Body of pancreas (tissue), 4 donors: ENCODE measurements at places on chromosomes 16 and 17. TPM values are rescaled to one million over a fixed set of nuclear protein-coding genes. Genes with fewer than 3 reads are reported as not detected.

DNA sequence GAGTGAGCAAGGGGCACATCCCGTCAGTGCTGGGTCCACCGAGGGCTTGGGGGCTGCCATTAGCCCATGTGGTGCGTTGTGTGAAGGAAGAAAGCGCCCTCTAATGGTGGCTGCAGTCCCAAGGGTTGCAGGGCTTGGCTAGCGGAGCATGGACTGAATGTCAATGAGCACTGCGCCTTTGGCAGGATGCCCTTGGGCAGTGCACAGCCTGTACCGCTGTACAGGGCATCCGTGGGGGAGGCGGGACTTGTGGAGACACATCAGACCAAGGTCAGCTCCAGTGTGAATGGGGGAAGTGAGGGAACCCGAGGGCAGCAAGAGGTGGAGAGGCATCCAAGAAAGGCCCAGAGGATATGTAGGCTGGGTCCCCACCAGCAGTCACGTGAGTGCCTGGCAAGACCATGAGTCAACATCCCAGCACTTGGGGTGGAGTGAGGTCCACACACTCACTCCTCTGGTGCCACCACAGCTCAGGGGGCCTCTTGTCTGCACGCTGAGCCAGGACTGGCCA, 75.5 kb upstream of the MED9 start:
- no peak overlapping the region for H3K27ac ChIP-seq
- no peaks in the 10 kb centered on the region for H3K36me3 ChIP-seq
- no peaks in the 10 kb centered on the region for H3K4me1 ChIP-seq

DNA sequence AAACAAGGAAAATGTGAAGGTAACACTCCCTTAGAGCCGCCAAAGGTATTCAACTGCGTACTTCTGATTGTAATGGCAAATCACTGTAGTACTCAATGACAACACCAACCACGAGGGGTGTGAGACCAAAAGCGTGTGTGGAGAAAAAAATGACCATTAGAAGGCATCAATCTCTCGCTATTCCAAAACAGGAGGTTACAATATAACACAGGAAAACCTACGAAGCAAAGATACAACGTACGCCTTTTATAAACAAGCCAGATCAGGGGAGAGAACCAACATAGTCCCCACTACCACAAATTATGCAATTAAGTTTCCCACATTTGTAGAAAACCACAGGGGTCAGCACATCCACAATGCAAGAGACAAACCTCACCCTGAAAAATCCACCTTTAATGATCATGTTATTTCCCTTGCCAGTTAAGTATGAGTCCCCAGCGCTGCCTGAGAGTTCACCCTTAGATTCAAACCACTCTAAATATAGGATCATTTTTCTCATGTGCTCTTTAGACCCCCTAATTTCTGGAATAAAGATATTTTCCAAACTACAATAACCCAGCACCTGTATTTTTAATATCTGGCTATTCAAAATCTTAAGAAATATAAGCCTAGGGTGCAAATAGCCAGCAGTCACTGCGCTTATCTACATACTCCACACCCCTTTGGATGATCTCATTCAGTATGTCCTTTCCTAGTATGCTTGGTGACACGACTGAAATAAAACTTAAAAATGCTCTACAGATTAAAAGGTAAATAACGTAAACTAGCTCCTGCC, 12.4 kb downstream of the TEX14 start:
- no peaks in the 10 kb centered on the region for H3K36me3 ChIP-seq
- no peak overlapping the region for H3K4me3 ChIP-seq
- H3K4me1 ChIP-seq, result no peaks in the 10 kb centered on the region
- H3K27me3 ChIP-seq, result no peaks in the 10 kb centered on the region

- H3K4me1 ChIP-seq, result no peaks in the 10 kb centered on the region
- H3K27me3 ChIP-seq, result no peaks in the 10 kb centered on the region
- no peaks in the 10 kb centered on the region for H3K36me3 ChIP-seq
- H3K27ac ChIP-seq, result no peak overlapping the region
Measured at GRCh38 chr17:55391244-55391757, 30.3 kb downstream of the MMD start.

GRCh38 chr17:19383681-19384470, 3.1 kb downstream of the MFAP4 start:
- peak; percentile 15 for DNase-seq
- no peak overlapping the region for H3K27ac ChIP-seq
- peaks cover 9% of the 10 kb centered on the region for H3K4me1 ChIP-seq
- H3K36me3 ChIP-seq, result peaks cover 13% of the 10 kb centered on the region

- no peak overlapping the region for H3K27ac ChIP-seq
- no peak for DNase-seq
- no peaks in the 10 kb centered on the region for H3K27me3 ChIP-seq
- H3K4me1 ChIP-seq, result peaks cover 4% of the 10 kb centered on the region
- no peaks in the 10 kb centered on the region for H3K36me3 ChIP-seq
Measured at GRCh38 chr16:48317026-48317425, 68.2 kb downstream of the SIAH1 start.

GRCh38 chr17:40621578-40621977, 26.0 kb downstream of the SMARCE1 start:
- no peaks in the 10 kb centered on the region for H3K27me3 ChIP-seq
- H3K4me3 ChIP-seq, result no peak overlapping the region
- H3K36me3 ChIP-seq, result no peaks in the 10 kb centered on the region
- H3K27ac ChIP-seq, result no peak overlapping the region

DNA sequence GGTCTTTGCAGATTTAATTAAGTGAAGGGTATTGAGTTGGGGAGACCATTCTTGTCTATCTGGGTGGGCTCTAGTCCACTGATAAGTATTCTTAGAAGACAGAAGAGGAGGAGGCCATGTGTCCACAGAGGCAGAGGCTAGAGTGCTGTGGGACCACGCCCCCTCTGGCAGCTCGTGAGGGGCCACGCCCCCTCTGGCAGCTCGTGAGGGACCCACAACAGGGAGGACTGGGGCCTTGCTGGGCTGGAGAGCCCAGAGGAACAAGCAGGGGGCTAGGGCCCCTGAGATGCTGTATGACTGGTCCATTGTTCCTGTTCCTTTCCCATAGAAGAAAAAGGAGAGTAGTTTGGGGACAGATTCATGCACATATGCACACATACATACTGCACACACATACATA, 106.8 kb downstream of the METRNL start:
- DNase-seq, result peak; percentile 2
- H3K36me3 ChIP-seq, result no peaks in the 10 kb centered on the region
- no peak overlapping the region for H3K4me3 ChIP-seq
- H3K4me1 ChIP-seq, result no peaks in the 10 kb centered on the region
- no peak overlapping the region for H3K27ac ChIP-seq

DNA sequence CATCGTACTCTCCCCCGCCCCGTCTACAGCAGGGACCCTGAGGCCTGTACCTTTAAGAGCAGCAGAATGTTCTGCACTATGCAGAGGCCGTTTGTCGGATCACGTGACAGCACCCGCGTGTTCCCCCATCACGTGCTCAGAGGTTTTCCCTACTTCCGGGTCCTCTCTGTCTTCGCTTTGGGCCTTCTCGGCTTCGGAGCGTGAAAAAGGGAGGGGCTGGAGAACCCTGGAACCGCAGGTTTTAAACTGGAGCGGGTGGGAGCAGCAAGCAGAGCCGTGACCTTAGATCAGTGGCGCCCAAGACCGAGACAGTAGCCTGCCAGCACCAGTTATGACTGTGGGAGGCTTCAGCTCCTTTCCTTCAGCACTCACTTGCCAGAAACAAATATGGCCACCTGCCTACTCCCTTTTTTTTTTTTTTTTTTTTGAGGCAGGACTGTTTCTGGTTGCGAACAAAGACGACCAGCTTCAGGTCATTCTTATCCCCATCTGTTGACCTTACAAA, at the start of gene CLN3:
Gene CLN3 (minus strand): TSS at position 105 of the 505 bp plus-strand sequence. CDS start 315 bp downstream, outside the sequence.
- peak within 1 kb of the TSS; percentile 97 for H3K4me3 ChIP-seq
- peaks cover 4% of the 10 kb centered on the region for H3K4me1 ChIP-seq
- H3K36me3 ChIP-seq, result peaks cover 2% of the 10 kb centered on the region
- peak; percentile 93 for DNase-seq

GRCh38 chr17:10094797-10095196, 103.6 kb downstream of the GAS7 start:
- no peak overlapping the region for H3K4me3 ChIP-seq
- H3K4me1 ChIP-seq, result no peaks in the 10 kb centered on the region
- no peak for DNase-seq
- no peaks in the 10 kb centered on the region for H3K36me3 ChIP-seq
- H3K27ac ChIP-seq, result no peak overlapping the region

DNA sequence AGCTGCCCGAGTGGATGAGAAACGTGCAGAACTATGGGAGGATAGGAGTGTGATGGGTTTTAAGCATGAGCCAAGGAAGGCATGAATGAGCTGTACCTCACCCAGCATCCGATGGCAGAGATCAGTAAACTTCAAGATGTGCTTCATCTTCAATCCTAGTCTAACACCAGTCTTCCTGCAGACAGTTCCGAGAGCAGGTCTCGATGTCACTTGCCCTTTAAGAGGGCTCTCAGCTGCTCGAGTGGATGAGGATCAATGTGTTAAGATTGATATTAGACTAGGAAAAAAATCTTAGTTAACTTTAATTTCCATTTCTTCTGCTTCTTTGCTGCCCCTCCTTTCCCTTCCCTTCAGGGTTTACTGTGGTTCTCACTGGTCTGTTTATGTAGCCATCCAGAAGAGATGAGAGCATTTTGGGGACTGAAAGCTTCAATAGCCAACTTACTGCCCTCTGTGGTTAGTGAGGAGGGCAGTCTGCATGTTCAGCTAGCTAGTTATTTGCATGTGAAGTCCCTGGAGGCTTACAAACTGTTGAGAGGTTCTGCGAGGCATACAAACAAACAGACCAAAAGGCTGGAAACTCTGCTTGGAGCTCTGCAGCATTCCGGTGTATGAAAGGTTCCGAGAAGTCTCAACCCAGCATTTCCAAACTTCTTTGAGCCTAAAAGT, 15.3 kb downstream of the KLHL36 start:
- H3K4me1 ChIP-seq, result peaks cover 7% of the 10 kb centered on the region
- no peaks in the 10 kb centered on the region for H3K27me3 ChIP-seq
- no peak overlapping the region for H3K4me3 ChIP-seq

GRCh38 chr16:53503991-53504663, 1.1 kb upstream of the AKTIP start:
- H3K4me3 ChIP-seq, result peak overlapping the region; percentile 12
- peak overlapping the region; percentile 98 for H3K27ac ChIP-seq
- peak; percentile 65 for DNase-seq
- no peaks in the 10 kb centered on the region for H3K36me3 ChIP-seq
- peaks cover 29% of the 10 kb centered on the region for H3K4me1 ChIP-seq

- H3K4me3 ChIP-seq, result no peak overlapping the region
- no peak overlapping the region for H3K27ac ChIP-seq
- H3K4me1 ChIP-seq, result no peaks in the 10 kb centered on the region
- H3K27me3 ChIP-seq, result no peaks in the 10 kb centered on the region
- H3K36me3 ChIP-seq, result no peaks in the 10 kb centered on the region
Measured at GRCh38 chr17:77011173-77012011, 129.4 kb upstream of the SEC14L1 start.

DNA sequence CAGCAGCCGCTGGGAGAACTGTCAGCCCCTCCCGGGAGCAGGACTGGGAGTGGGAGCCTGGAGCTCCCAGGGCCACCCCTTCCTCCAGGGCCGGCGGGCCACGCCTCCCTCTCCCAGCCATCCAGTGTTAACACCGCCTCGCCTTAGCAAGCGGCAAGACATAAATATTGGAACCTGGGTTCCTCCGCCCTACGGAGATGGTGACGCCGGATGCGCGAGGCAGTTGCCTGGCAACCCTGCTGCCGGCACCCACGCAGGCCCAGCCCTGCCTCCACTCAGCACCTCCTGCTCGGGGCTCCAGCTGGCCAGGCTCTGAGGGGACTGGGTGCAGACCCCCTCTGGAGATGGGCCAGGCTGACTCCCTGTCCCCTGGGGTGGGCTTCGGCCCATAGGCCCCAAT, 27.4 kb upstream of the CACNA1H start:
- H3K27ac ChIP-seq, result no peak overlapping the region
- peak; percentile 44 for DNase-seq
- H3K36me3 ChIP-seq, result no peaks in the 10 kb centered on the region
- no peak overlapping the region for H3K4me3 ChIP-seq

- no peak overlapping the region for H3K27ac ChIP-seq
- DNase-seq, result no peak
- H3K4me1 ChIP-seq, result peaks cover 18% of the 10 kb centered on the region
- H3K27me3 ChIP-seq, result no peaks in the 10 kb centered on the region
- no peak overlapping the region for H3K4me3 ChIP-seq
Measured at GRCh38 chr17:35588196-35588920, 1.2 kb downstream of the AP2B1 start.

DNA sequence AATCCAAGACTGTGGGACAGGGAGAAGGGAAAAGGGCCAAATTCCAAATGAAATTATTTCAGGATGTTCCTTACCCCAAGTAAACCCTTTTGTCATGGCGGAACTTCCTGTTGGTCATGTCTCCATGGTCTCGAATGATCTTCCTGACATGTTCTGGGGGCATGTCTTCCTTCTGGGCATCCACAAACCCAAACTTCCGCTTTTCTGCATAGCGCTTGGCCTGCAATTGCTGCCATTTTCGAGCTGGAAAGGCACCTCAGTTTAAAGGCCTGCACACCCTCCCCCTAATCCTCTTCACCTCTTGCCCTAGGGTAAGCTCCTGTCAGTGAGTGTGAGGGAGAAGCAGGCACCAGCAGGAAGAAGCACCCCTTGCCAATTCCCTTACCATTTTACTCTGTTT, 1.2 kb downstream of the PRPF8 start:
- peaks cover 7% of the 10 kb centered on the region for H3K36me3 ChIP-seq
- no peak for DNase-seq
- H3K27me3 ChIP-seq, result no peaks in the 10 kb centered on the region
- H3K27ac ChIP-seq, result peak overlapping the region; percentile 96

- H3K27me3 ChIP-seq, result no peaks in the 10 kb centered on the region
- H3K36me3 ChIP-seq, result no peaks in the 10 kb centered on the region
- no peak overlapping the region for H3K27ac ChIP-seq
- no peak overlapping the region for H3K4me3 ChIP-seq
Measured at GRCh38 chr17:13702266-13702665, 100.5 kb upstream of the HS3ST3A1 start.

DNA sequence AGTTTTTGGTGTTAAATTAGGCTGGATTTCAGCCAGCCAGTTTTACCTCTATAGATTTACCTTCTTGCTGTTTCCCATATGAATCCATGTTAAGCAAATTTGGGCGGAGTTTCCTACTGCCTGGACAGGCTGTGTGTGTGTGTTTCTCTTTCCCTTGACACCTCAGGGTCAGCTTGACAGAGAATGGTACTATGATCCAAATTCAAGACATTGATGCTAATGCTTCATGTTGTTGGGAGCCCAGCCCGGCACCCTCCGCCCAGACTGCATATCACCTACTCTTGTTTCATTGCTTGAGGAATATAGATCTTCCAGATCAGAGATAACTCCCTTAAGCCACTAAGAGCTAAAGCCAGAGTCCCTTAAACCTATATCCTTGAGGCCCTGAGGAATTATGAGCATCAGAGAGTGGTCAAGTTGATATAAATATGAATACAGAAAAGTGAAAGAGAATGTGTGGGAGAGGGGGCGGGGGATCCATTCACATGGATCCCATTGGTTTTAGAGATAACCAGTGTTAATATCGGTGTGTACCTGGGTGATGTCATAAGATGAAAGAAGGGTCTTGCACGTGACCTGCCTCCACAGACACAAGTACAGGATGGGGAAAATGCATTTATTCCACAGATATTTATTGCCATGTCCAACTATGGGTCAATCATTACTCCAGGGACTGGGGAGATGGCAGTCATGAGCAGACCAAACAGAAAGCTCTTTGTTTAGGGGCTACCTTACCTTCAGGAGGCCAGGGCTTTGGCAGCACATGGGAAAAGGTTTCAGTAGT, 69.7 kb downstream of the WIPI1 start:
- H3K4me3 ChIP-seq, result no peak overlapping the region
- H3K27me3 ChIP-seq, result no peaks in the 10 kb centered on the region
- no peak for DNase-seq

The TAT gene
- total RNA-seq, result not detected

The ZNF423 gene
- total RNA-seq, result 9.2 TPM

The FBXW10 gene
- not detected for total RNA-seq

The C17orf113 gene
- total RNA-seq, result 1.6 TPM

The HOXB5 gene
- total RNA-seq, result 0.99 TPM

The KREMEN2 gene
- not detected for total RNA-seq

The SPAG5 gene
- total RNA-seq, result not detected

The SLC35G6 gene
- not detected for total RNA-seq

The RAMP2 gene
- total RNA-seq, result 3.1 TPM

The TMEM114 gene
- total RNA-seq, result not detected
